ENCODE measurements at places on chromosomes 6 and 20.

DNA sequence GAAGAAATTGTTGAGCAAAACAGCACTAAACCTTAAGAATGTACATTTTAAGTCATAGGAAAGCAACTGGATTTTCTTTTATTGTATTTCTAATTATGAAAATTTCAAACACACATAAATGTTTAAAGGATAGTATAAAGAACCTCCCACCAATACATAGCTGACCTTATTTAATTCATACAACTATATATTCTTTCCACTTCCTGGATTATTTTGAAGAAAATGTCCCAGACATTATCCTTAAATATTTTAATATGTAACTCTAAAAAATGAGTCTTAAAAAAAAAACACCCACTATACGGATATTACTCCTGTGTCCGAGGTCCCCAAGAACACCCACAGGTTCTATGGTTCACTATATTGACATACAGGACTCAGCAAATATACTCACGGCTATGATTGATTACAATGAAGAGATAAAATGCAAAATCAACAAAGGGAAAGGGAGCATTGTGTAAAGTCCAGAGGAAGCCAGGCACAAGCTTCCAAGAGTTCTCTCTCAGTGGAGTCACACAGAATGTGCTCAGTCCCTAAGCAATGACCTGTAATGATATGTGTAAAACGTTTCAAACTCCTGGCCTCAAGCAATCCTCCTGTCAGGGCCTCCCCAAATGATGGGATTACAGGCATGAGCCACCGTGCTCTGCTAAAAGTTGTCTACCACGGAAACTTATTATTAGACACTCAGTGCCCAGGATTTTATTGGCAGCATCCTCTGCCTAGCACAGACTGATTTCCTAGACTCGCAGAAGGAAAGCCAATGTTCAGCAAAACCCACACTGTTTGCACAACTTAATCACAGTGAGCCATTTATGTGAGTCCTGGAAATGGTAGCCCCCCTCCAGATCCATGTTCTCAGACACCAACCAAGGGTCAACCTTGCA, 23.2 kb downstream of the GLYATL3 start:
- DNase-seq: no peak

DNA sequence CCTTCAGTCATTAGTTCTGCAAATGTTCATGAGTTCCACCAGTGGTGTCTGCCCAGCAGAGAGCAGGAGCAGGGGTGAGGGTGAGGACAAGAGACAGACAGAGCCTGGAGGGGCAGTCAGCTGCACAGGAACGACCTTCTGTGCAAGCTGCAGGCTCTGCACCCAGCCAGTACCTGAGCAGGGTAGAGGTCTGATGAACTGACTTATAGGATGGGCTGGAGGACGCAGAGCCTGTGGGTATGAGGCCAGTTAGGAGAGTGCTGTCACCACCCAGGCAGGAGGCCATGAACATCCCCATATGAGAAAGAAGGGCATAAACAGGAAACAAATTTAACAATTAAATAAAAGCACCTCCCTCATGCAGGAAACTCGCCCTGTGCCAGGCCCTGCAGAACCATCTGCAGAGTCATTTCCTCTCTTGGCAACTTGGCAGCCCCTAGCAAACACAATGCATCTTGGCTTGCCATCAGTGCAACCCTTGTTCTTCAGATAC, 17.9 kb downstream of the C6orf15 start:
- DNase-seq: no peak

- no peak for DNase-seq
Observed at GRCh38 chr6:127951172-127951917, 50.5 kb upstream of the THEMIS start.

DNA sequence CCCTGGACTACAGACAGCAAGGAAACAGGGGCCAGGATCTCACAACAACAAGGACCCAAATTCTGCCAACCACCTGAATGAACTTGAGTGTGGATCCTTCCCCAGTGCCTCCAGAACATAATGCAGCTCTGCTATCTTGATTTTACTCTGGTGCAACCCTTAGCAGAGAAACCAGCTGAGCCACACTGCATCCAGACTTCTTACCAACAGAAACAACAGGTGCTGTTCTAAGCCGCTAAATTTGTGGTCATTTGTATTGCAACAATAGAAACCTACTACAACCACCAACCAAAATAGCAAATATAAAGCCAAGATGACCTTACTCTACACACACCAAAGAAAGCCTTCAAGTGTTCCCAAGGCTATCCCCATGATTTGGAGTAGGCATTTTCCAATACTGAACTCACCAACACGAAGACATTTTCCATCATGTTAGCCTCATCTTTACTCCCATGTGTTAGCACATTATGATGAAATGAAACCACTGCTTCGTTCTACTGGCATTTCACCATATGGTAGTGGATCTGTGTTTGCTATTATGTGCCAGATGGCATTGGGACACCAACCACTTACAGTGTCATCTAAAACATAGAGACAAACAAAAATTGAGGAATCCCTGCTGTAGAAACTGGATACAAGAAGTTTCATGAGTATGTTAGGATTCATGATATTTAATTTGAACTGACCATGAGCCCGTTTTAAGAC, 249.8 kb upstream of the ID4 start:
- DNase-seq: no peak

- DNase-seq: no peak
Observed at GRCh38 chr6:135962731-135963130, 111.2 kb downstream of the PDE7B start.

GRCh38 chr20:52789716-52790115, 182.4 kb upstream of the TSHZ2 start:
- DNase-seq: no peak

DNA sequence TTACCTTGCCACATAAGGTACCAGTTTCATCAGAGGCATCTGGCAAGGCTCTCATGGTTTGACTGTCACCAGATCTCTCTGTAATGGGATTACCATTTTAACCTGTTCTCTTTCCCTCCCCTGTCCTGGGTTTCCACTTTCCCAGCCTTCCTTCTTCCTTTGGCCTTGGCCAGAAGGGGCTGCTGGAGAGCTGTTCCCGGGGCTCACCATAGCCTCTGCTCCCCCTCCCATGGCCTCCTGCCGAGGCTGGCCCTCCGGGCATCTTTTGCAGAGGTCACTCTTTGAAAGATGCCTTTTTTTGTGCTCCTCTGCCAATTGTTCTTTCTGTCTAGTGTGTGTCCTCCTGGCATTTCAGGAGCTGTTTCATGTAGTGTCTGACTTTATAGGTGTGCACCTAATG, 100.7 kb upstream of the SCP2D1 start:
- DNase-seq: no peak

DNA sequence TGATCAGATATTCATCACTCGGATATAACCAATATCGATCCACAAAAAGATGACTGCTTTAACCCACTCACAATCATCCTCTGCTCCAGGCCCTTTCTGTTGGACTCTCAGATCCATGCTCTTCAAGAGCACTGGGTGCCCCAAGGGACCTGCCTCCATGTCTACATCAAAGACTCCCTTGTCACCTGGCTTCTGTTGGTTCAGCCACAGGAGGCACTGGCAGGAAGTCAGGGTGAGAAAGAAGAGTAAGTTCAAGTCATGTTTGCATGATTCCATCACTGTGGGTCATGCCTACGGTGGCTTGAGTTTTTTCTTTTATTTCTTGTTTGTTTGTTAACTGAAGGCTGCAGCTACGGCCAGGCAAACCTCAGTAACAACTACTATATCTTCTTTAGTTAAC, 243.3 kb downstream of the ADGRG6 start:
- DNase-seq: no peak

DNA sequence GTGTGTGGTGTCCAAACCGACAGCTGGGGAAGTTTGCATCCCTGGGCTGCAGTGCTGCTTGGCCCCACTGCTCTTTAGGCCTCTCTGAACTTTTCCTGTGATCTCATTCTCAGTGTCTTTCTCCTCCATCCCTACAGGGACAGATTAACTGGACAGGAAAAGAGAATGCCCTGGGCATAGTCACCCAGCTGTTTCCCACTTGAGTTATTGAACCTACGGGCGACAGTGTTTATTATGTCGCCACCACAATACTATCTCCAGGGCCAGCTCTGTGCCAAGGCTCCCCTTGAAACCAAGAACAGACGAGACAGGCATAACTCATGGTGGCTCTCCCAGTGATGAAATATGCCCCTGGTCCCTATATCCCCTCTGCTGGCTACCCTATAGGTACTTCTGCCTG, 147.8 kb upstream of the EPHA7 start:
- DNase-seq: no peak

DNA sequence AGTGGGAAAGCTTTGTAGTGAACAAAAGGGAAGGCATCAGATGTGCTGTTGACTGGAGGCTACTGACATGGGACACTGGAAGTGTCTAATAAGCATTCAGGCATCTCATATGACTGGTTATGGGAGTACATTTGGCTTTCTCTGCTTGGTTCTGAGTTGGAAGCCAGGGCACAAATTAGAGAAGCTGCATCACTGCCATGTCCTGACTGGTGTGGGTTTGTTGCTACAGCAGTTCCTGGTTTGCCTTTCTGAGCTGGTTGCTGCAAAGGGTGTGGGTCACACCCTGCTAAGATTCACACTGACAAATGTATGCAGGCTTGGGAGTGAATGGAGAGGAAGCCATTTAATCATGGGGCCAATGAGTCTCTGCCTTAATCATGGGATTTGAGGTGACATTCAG, 36.2 kb upstream of the NANP start:
- no peak for DNase-seq

- peak; percentile 85 for DNase-seq
Observed at GRCh38 chr20:41095110-41095969, 42.0 kb upstream of the PLCG1 start.

- DNase-seq: no peak
Observed at GRCh38 chr6:157690441-157691210, 132.4 kb upstream of the SNX9 start.

DNA sequence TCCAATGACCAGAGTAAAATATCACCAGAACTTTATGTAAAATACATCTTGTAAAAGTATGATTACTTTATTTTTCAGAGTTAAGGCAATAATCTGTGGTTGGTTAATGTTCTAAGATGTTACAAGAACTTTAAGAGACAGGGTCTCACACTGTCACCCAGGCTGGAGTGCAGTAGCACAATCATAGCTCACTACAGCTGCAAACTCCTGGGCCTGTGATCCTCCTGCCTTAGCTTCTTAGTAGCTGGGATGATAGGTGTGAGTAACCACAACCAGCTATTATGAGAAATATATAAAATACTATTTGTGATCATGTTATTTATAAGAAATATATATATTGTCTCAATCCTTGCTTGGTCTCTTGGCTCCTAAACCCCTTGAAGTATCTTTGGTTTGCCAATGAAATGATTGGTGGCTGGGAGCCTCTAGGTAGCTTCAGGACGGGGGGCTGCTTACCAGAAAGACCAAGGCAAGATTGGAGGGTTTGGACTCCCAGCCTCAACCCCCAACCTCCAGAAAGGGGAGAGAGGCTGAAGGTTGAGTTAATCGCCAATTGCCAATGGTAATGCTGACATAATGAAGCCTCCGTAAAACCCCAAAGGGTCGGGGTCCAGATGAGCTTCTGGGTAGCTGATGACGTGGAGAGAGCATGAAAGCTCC, 15.4 kb downstream of the SOD2 start:
- no peak for DNase-seq

DNA sequence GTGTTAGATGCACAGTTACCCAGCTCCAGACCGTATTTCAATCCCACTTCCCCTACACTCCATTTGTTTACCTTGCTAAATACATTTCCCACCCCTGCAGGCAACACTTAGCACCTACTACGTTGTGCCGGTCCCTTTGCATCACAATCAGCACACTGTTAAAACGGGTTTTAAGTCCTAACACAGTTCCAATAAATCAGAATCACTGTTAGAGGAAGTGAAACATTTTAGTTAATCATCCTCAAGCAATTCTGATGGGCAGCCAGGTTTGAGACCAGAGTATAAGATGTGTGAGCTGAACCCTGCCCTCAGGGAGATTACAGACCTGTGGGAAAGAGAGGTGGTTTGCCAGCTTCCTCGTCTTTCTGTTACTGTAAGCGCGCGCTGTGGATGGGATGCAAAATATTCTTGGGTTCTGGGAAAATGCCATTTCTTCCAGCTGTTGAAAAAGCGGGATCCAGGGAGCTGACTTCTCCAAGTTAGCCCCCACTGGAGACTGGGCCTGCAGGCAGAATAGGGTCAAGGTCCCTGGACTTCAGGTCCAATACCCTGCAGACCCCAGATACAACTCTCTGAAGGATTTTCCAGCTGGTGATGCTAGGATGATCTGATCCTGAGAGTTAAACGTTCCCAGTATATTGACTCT, 3.1 kb downstream of the ZCCHC3 start:
- no peak for DNase-seq

GRCh38 chr6:32073101-32073500, 34.9 kb downstream of the CYP21A2 start:
- no peak for DNase-seq

GRCh38 chr6:38209371-38210260, 390.1 kb downstream of the ZFAND3 start:
- DNase-seq: no peak

GRCh38 chr6:52612336-52613054, 35.6 kb upstream of the TRAM2 start:
- DNase-seq: no peak

DNA sequence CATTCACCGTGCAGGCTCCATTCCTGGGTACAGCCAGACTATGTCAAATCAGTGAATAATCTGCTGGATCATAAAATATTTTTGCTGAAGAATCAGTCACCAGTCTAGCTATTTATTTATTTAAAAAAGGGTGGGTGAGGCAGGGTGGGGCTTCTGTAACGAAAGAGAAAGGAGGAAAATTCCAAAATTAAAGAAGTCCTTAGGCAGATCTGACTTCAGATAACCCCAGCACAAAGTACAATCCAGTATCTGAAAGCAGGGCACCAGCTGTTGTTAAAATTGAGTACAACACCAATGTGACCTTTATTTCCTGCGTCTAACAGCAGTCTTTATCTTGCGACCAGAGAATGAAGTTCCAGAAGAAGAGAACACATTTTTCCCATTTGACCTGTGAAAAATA, 15.7 kb downstream of the FAM8A1 start:
- DNase-seq: no peak

GRCh38 chr6:52227495-52227894, 16.8 kb downstream of the IL17F start:
- no peak for DNase-seq

DNA sequence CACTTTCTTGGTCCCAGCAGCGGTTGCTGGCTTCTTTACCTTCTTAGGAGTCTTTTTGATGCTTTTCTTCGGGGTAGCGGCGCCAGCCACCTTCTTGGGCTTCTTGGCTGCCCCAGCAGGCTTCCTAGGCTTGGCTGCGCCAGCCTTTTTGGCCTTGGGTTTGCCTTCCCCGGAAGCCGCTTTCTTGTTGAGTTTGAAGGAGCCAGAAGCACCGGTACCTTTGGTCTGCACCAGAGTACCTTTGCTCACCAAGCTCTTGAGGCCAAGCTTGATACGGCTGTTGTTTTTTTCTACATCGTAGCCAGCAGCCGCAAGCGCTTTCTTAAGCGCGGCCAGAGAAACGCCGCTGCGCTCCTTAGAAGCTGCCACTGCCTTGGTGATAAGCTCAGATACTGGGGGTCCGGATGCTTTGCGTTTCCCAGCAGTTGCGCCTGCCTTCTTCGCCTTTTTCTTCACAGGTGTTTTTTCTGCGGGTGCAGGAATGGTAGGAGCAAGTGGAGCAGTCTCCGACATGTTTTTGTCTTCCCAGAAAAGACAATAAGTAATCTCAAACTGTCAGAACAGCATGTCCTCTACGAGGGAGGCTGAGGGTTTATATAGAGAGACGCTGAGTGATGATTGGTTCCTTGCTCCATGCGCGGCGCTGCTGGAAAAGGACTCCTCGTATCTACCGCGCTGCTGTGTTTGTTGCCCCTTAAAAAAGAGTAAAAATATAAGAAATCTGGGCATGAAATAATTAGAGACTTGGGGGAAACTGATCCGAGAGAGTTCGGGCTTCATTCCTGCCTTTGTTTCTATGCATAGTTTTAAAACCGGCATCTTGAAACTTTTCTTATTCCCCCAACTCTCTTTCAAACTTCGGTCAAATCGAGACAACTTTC, 130.3 kb upstream of the BTN3A2 start:
- DNase-seq: peak; percentile 82

GRCh38 chr20:53243152-53243551, 271.0 kb downstream of the TSHZ2 start:
- no peak for DNase-seq
